ENCODE measurements at places on chromosomes 12 and 14. TPM values are rescaled to one million over a fixed set of nuclear protein-coding genes. Genes with fewer than 3 reads are reported as not detected.

GRIN2B gene
- total RNA-seq: 39.9 TPM

PRIMA1 gene
- 4.5 TPM for total RNA-seq

RNASE7 gene
- total RNA-seq: not detected

CABP1 gene
- total RNA-seq: 3.5 TPM

GALNT9 gene
- 18.3 TPM for total RNA-seq

TNFRSF1A gene
- 62.4 TPM for total RNA-seq

BATF gene
- total RNA-seq: 0.61 TPM

CCDC197 gene
- not detected for total RNA-seq

USP44 gene
- total RNA-seq: 4.4 TPM

PKP2 gene
- 24.0 TPM for total RNA-seq

DPPA3 gene
- not detected for total RNA-seq

RPL10L gene
- not detected for total RNA-seq

PLEKHD1 gene
- total RNA-seq: 0.66 TPM

GPRC5D gene
- not detected for total RNA-seq

SIX1 gene
- 24.1 TPM for total RNA-seq

C14orf39 gene
- total RNA-seq: 0.55 TPM

LRTM2 gene
- 1.4 TPM for total RNA-seq

AVPR1A gene
- total RNA-seq: 10.0 TPM

KIF21A gene
- total RNA-seq: 180 TPM

SLC5A8 gene
- 1.1 TPM for total RNA-seq

IL23A gene
- 0.22 TPM for total RNA-seq

FOXG1 gene
- 1.5 TPM for total RNA-seq

ACOT6 gene
- total RNA-seq: not detected

POTEG gene
- total RNA-seq: not detected

OR4K13 gene
- not detected for total RNA-seq

C12orf50 gene
- not detected for total RNA-seq

TMEM121 gene
- total RNA-seq: 11.8 TPM

METAP2 gene
- 73.2 TPM for total RNA-seq

KRT7 gene
- total RNA-seq: not detected

TM9SF1 gene
- 62.9 TPM for total RNA-seq

CLEC7A gene
- total RNA-seq: 4.7 TPM

GARIN6 gene
- total RNA-seq: not detected

MYH6 gene
- total RNA-seq: not detected

ATXN3 gene
- 37.3 TPM for total RNA-seq

NOVA1 gene
- 166 TPM for total RNA-seq

CHGA gene
- 25.3 TPM for total RNA-seq

DAAM1 gene
- total RNA-seq: 67.1 TPM

DPF3 gene
- total RNA-seq: 11.8 TPM

IFI27 gene
- 133 TPM for total RNA-seq

OTX2 gene
- not detected for total RNA-seq

TDRD9 gene
- total RNA-seq: 1.4 TPM

KLHDC2 gene
- total RNA-seq: 96.3 TPM

PRPH gene
- 22.8 TPM for total RNA-seq

PTCSC3 gene
- total RNA-seq: not detected

CCND2 gene
- total RNA-seq: 121 TPM

DAO gene
- total RNA-seq: not detected

POTEM gene
- not detected for total RNA-seq

KITLG gene
- 34.3 TPM for total RNA-seq

All from spinal cord (tissue), 10 donors.